ENCODE measurements at places on chromosomes 7 and 10.

DNA sequence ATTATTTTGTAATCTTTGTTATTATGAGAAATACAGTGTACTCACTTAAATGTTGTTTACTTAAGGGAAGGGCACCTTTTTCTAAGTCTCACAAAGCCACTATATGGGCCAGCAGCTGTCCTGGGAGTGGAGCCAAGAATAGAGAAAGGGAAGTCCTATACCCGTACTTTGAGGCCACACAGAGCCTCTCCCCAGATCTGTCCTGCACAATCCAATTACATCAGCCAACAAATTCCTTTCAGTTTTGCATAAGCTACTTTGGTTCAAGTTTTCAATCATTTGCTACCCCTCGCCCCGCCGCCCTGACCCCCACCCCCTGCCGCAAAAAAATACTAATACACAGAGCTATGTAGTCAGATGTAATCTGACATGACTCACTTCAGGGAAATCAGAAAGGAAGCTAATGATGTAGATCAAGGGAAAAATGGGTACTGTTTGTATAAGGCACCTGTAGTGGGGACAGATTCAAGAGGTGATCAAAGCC lies 297.4 kb upstream of the NEBL start:
- no peak for DNase-seq

- DNase-seq, result no peak
These were observed 229.6 kb downstream of the BAMBI start for GRCh38 chr10:28906934-28907333.

DNA sequence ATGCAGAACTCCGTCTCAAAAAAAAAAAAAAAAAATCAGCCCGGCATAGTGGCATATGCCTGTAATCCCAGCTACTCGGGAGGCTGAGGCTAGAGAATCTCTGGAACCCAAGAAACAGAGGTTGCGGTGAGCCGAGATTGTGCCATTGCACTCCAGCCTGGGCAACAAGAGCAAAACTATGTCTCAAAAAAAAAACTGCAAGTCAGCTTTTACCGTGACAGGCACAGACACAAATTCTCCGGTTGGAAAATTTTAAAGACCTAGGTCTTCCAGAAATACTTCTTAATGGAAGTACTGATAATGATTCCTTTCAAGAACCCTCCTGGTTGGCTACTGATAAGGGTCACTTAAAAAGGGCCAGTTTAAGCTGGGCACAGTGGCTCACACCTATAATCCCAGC lies 19.4 kb upstream of the ARPC1B start:
- DNase-seq, result no peak

DNA sequence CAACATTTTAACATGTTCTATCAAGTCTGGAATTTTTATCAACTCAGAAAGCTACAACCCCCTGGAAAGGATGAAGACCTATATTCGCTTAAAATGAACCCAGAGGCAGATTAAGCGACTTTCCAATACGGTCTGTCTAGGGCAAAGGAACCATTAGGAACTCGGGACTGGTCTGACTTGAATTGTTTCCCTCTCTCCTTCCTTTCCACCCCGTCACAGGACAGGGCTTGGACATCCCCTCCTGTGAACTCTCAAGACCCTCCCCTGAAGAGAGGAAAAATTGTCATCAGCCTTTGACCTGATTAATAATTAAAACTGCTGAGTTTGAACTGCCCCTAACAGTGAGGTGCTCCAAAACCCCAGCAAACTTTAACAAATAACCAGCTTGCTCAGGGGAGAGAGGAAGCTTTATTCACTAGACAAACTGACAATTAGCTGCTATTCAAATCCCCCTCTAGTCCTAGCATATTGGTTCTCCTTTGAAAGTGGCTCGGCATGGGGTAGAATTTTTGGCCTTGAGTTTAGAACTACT lies 22.6 kb upstream of the SLF2 start:
- DNase-seq, result no peak

DNA sequence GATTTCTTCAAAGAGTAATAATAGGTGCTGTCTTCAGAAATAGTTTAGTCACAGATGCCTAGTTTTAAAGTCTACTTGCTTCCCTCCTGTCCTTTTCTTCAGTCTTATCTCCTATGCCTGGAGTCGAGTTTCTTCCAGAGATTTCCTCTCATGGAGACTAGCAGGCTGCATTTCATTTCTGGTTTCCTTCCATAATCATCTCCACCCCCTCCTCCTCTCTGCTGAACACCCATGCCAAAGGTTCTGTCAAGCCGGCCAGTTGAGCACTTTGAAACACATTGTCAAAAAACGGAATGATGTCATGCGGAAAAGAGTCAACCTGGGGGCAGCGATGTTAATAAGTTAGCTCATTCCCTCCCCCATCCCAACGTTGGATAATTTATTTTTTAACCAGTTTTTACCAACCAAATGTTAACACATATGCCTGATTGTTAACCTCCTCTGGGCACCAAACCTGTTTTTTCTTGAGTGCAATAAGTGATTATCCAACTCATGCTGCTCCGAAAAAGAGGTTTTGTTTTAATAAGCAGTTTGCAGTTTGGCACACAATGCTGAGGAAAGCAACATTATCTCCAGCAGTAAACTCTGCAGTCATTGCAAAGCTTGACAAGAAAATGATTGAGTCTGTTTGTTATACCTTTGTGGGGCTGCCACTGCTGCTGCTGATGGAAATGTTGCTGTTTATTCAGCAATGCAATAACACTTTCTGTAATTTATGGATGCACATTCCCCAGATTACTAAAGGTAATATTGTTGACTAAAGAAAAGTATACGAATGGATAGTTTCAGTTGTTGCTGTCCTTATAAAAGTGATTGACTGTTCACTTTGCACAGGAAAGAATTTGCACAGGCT lies 161.6 kb downstream of the LRMDA start:
- no peak for DNase-seq

DNA sequence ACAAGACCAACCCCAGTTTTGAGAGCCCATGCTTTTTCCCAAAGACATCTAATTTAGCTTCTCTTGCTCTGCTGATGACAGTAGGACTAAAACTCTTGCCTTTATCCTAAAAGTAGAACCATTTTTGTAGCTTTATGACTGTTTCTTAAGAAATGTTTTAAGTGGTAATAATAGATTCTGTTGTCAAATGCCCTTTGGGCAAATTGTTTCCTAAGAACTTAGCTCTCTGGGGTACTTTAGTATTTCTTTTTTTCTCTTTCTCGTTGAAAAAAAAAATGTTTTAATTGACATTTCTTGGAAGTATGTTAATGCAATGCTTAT lies 157.4 kb downstream of the ARID5B start:
- DNase-seq, result no peak

DNA sequence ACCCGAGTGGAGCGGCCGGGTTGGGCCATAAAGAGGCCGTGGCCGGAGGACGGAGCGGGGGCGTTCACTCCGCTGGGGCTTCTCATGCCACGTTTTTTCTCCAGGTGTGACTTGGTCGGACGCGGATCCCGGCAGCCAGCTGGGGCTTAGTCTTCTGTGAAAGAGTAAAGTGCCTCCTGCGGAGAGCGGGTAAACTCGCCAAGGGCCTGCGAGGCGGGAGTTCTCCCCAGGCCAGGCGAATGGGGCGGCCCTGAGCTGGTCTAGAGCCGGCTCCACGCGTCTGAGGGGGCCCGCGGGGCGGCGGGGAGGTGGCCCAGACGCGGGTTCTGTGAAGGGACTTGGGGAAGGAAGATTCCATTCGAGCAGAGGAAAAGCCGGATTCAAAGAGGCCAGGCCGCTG lies 86.3 kb upstream of the VIPR2 start:
- DNase-seq, result no peak

GRCh38 chr7:120060875-120061274 lies 212.1 kb upstream of the KCND2 start:
- DNase-seq, result no peak

DNA sequence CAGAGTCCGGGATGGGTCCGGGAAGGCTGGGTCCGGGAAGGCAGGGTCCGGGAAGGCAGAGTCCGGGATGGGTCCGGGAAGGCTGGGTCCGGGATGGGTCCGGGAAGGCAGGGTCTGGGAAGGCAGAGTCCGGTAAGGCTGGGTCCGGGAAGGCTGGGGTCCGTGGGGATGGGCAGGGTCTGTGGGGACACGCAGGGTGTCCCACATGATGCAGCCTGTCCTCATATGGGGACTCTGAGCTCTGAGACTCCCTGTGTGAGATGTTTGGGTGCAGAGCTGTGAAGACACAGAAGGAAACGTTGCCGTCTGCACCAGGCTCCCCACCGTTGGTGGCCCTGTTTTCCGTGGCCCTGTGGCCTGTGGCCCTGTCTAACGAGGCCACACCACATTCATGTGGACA lies 45.7 kb upstream of the ADGRA1 start:
- no peak for DNase-seq

- DNase-seq, result peak; percentile 58
These were observed 10.4 kb downstream of the ZNF365 start for GRCh38 chr10:62384447-62385081.

- no peak for DNase-seq
These were observed 31.3 kb downstream of the PLAC9 start for GRCh38 chr10:80163741-80164341.

GRCh38 chr10:15455456-15455855 lies 84.4 kb upstream of the FAM171A1 start:
- no peak for DNase-seq

DNA sequence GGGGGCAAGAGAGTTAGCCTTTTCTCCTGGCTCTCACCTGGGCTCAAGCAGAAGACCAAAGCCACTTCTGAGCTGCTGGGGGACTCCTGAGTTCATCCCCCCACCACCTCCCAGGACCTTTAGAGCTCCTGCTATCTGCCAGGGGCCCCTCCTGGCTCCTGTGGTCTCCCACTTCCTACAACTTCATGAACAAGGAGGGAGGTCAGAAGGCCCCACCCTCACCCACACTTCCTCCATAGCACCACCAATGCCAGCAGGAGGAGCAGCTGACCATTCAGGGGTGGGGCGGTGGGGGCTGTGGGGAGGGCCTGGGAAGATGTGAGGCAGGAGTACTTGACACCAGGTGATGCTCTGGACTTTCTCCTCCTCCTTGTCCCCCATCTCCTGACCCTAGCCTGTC lies 32.6 kb upstream of the ADCYAP1R1 start:
- DNase-seq, result no peak

DNA sequence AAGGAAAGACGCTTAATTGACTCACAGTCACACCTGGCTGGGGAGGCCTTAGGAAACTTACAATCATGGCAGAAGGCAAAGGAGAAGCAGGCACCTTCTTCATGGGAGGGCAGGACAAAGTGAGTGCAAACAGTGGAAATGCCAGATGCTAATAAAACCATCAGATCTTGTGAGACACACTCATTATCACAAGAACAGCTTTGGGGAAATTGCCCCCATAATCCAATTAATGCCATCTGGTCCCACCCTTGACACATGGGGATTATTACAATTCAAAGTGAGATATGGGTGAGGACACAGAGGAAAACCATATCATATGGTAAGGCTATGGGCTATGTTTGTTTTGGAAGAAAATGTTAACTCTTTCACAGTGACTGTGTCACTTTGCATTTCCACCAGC lies 1272.5 kb upstream of the CELF2 start:
- DNase-seq, result no peak

DNA sequence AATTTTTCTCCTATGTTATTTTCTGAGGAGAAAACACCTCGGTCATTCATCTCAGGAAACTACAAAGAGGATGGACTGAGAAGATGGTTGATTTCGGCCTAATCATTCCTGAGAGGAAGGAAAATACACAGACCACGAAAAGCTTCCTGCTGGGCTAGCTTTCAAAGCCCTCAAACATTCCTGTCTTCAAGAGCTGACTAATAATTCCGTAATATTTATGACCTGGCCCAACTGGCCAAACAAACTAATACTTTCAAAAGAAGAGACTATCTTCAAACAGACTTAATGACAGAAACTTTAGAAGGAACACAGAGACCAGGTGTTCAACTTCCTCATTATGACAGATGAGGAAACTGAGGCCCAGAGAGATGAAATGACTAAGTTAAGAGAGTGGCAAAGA lies 215.1 kb upstream of the FRMD4A start:
- DNase-seq, result no peak

GRCh38 chr7:111090846-111091245 lies at the start of gene LRRN3:
Gene LRRN3 (plus strand): TSS chr7:111091127. CDS start chr7:111122773, 31,646 bp downstream.
- peak; percentile 80 for DNase-seq

GRCh38 chr7:27890205-27890849 lies 150.4 kb downstream of the TAX1BP1 start:
- DNase-seq, result no peak

DNA sequence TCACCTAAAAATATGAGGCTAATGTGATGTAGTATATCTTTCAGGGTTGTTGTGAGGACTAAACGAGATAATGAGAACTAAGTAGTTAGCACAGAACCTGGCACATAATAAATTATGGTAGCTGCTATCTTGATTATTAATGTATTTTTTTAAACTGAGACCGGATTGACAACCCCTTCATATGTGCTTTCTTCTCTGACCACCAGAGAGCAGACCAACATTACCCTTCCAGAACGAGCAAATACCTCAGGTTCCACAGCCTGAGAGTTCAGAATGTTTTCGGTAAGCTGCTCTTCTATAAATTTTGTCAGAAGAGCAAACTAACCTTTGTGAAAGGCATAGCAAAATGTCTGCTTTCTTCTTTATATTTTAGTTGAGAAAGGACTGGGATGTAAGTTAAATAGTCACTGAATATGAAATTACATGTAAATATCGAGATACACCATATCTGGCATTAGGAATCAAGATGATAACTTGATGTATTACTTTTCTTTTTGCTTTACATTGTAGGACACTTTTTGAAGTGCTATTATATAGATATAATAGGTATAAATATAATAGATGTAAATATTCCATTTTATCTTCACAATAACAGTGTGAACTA lies 13.6 kb upstream of the BPGM start:
- peak; percentile 25 for DNase-seq

- DNase-seq, result no peak
These were observed 42.2 kb upstream of the ELN start for GRCh38 chr7:73985737-73986141.

DNA sequence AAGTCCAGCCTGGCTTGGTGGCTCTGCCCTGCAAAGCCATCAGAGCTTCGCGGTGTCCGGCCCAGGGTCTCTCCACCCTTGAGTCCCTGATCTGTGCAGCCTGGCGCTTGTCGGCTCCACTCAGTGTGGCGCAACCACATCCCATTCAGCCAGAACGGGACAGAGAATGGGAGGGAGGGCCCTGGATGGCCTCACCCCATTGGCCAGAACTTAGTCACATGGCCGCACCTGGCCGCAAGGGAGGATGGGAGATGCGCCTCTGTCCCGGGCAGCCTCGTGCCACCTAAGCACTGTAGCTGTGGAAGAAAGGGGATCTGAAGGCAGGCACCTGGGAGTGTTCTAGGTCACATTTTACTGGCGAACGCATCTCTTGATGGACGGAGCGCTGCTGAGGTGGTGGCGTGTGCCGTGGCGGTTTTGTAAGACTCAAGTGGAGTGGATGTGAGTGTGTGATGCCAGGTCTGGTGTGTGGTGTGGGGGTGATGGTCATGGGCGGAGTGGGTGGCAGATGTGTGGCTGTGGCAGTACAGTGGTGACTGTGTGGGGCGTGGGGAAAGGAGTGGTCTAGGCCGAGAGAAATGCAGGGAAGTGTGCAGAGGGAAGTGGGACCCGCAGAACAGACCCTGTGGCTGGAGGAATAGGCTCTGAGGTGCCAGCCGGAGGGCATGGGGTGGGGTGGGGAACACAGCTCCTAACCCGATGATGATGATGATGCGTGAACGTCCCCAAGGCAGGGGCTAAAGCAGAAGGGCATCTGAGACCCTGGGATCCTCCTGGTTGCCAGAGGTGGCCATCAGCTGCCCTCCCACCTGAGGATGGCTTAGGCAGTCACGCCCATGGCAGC lies 19.0 kb downstream of the CLEC2L start:
- DNase-seq, result no peak

Data from DMS 273 treated with DMSO at 0.1 percent for 48 hours (cell line).